Stimulated activated CD4-positive, alpha-beta T cell treated with anti-CD3 and anti-CD28 coated beads, TNF-alpha, amount 100 ng/mL, for 4 hours (primary cell): ENCODE measurements at places on chromosomes 4 and X.

- no peak for DNase-seq
These were observed 61.0 kb downstream of the CHRNA9 start for GRCh38 chr4:40395908-40396793.

- no peak for DNase-seq
These were observed 96.5 kb upstream of the KLF3 start for GRCh38 chr4:38567457-38567856.

DNA sequence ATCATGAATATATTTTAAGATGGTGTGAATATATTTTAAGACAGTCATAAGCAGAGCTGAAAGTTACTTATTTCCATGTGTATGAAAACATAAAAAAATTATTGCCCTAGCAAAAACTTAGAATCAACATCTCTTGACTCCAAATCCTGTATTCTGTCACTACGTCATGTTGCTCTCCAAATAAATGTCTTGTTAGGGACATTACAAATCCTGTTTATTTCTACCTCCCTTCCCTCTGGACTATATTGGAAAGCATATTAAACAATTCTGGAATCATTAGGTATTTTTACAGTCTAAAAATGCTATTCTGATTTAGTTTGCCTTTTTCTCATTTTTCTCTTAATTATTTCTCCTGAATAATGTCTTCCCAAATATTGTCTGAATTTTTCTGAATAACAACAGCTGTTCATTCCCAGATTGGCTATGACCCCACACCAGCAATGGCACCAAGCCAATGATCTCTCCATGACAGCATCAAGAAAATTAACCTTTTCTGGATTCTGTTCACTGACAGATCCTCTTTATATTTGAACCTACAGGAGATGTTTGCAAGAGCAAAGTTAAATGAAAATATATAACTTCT lies 523.1 kb downstream of the IQCM start:
- no peak for DNase-seq

DNA sequence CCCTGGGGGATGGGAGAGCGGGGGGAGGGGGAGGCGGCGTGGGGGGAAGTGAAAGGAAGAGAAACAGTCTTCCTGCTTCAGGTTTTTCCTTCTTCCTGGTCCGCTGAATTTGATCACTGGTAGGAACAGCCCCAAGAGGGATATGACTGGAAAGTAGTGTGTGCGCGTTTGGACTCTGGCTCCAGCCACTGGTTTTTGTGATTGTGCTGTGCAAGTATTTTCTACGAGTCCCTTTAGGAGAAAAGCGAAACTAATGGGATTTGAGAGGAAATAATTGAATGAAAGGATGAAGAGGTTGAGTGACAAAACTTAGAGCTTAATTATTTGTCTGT lies 836 bp downstream of the PRRG1 start:
- DNase-seq: no peak

GRCh38 chrX:70353514-70353913 lies 63.6 kb downstream of the KIF4A start:
- no peak for DNase-seq

GRCh38 chr4:48131736-48132135 lies 2.3 kb downstream of the TXK start:
- DNase-seq: no peak

DNA sequence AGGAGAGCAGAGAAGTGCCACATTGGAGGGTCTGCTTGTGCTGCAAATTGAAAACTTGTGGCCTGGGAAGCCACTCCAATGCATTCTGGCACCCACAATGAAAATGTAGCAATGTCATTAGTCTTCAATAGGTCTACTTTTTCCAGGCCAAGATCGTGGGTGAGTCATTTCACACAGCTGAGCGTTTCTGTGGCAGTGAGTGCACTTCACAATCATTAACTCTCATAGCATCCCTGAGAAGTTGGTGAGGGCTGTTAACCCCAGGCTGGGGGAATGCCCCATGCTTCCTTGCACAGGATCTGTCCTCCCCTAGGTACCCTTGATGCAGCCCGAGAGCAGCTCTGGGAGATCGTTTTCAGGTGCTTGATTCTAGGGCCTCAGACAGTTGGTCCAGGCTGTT lies 196.8 kb upstream of the ATP6AP2 start:
- no peak for DNase-seq

- DNase-seq: no peak
These were observed 64.8 kb downstream of the CBR4 start for GRCh38 chr4:168945291-168945690.

DNA sequence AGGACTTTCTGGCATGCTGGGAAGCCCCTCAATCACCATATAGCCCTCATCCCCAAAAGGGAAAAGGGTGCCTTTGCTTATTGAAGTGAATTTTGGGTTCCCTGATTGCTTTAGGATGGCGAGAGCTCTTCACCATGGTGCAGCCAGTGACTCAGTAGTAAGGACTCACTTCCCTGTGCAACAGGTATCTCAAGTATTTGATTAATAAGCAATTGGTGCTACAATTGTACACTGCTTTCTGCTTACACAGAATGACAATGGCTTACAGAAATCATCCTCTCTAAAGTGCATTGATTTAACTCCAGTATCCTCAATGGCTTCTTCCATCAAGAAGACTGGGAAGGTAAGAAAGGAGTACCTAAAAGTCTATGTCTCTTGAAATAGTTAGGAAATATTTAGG lies 143.7 kb upstream of the SMIM10 start:
- no peak for DNase-seq

- no peak for DNase-seq
These were observed 17.6 kb upstream of the CCNI start for GRCh38 chr4:77093401-77093800.

DNA sequence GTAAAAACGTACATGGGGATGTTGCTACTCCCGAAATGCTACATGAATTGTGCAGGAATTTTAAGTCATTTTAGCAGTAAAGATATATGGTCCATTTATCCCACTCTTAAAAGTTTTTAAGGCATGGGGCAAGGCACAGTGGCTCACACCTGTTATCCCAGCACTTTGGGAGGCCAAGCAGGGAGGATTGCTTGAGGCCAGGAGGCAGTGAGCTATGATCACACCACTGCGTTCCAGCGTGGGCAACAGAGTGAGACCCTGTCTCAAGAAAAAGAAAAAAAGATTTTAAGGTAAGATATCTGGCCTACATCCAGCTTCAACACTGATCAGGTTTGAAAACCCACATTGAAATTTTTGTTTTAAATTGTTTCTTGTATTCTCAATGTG lies 1.2 kb upstream of the SEC24D start:
- DNase-seq: no peak

DNA sequence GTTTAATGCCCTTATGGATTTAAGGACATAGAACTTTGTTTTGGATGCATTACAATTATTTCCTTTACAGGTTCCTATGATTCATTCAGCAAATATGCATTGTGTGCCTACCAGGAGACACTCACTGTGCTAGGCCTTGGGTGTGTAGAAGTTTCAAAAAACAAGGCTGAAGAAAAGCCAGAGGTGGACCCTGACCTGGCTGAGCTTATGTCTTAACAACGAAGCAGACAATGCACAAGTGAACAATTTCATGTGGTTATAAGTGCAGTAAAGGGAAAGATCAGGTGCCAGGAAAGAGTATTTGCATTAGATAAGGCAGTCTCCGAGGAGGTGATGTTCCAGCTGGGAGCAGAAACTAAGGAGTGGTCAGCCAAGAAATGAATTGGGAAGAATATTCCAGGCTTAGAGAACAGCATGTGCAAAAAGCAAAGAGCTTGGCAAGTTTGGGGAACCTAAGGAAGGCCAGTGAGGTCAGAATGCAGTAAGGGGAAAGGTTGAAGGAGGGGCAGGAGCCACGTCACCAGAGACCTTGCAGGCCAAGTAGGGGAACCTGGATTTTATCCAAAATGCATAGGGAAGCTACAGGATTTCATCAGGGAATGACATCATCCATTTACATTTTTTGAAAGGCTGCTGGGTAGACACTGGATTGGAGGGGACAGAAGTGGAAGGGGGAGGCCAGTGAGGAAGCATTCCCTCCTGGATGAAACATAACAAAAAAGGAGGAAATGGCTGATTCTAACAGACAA lies 193.6 kb downstream of the SOWAHB start:
- no peak for DNase-seq

DNA sequence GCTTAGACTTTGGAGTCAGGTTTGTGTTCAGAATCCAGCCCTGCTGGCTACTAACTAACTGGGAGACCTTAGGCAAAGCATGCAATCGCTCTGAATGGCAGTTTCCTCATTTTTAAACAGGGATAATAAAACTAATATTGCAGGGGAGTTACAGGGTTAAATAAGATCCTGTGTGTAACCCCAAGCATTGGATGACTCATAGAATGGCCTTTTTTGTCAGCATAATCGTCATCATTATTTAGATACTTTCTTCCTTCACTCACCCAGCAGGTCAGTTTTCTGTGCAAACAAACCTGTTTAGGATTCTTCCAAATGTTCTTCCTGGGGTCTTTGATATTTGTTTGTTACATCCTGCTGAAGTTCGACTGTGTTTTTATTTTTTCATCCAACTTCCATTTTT lies 208.2 kb downstream of the EVC2 start:
- no peak for DNase-seq

- DNase-seq: no peak
These were observed 30.4 kb downstream of the CCNQ start for GRCh38 chrX:153568451-153569011.

GRCh38 chr4:25513814-25514213 lies 136.8 kb downstream of the ANAPC4 start:
- DNase-seq: no peak

DNA sequence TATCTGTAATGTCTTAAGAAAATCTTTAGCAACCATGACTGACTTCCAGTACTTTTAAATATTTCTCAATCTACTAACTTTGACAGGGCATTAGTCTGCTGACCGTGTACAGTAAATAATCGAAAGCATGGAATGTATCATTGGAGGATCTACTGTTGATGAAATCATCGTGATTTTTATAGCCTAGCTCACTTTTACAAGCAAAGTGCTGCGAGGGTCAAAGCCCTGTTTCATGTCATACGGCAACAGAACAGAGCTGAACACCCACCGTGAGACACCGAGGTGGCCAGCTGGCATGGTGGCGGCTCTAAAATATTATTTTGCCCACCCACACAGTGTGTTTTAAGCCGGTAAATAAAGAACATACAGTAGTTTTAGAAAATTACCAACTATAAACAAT lies 679.3 kb downstream of the FAT4 start:
- no peak for DNase-seq

DNA sequence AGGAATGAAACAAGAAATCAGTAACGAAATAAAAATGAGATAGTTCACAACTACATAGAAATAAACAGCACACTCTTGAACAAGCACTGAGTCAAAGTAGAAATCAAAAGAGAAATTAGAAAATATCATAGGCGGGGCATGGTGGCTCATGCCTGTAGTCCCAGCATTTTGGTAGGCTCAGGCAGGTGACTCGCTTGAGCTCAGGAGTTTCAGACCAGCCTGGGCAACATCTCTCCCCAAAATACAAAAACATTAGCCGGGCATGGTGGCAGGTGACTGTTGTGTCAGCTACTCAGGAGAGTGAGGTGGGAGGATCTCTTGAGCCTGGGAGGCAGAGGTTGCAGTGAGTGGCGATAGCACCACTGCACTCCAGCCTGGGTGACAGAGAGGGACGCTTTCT lies 714.4 kb downstream of the GLUD2 start:
- no peak for DNase-seq

- no peak for DNase-seq
These were observed 26.7 kb downstream of the DYNLT3 start for GRCh38 chrX:37820646-37821045.

- no peak for DNase-seq
These were observed 92.1 kb downstream of the CEP135 start for GRCh38 chr4:56040842-56041241.

DNA sequence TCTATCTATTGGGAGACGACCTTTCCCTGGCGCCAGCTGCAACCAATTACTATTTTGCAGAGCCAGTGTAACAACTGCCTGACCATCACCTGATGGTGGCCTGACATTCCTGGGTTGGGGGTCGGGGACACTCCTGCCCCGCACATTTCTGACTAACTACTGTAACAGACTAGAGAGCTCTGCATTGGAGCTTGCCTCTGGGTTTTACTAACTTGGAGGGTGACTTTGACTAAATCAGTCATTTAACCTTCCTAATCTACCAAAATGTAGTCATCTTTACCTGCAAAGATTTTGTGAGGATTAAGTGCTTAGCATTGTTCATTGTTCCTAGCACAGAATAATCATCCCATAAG lies 37.5 kb upstream of the ABCG2 start:
- no peak for DNase-seq

GRCh38 chr4:84218031-84218430 lies 281.1 kb downstream of the NKX6-1 start:
- no peak for DNase-seq

DNA sequence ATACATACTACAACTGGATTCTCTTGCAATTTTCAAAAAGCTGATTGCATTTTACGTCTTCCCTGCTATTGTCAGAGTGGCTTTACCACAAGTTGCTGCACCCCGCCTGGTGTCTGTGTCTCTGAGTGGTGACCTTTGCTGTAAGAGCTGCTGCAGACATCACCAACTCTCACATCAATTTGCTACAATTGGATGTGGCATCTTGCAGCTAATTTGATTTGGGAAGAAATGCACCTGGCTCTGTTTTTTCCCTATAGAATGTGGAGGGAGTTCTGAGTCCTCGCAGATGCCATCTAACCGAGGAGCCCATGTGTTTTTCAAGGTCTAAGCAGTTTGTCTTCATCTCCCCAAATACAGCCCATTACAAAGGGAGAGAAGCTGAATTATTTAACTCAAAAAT lies 73.8 kb upstream of the PHOX2B start:
- DNase-seq: no peak

GRCh38 chr4:152953514-152953913 lies 17.4 kb downstream of the FHDC1 start:
- DNase-seq: no peak

DNA sequence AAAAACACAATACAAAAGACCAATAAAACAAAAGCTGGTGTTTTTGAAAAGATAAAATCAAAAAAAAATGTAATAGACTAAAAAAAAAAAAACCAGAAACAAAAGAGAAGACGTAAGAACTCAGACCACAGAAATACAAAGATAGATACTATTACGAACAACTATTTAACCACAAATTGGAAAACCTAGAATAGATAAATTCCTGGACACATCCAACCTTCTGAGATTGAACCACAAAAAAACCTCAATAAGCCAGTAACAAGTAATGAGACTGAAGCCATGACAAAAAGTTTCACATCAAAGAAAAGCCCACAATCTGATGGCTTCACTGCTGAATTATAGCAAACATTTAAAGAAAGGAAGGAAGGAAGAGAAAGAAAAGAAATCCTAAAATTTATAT lies 16.2 kb downstream of the RCHY1 start:
- DNase-seq: no peak

GRCh38 chr4:11428231-11428898 lies at the start of gene HS3ST1:
TSS of gene HS3ST1 (minus strand) at chr4:11428894. CDS start at chr4:11400005, 28,889 bp downstream.
- no peak for DNase-seq

DNA sequence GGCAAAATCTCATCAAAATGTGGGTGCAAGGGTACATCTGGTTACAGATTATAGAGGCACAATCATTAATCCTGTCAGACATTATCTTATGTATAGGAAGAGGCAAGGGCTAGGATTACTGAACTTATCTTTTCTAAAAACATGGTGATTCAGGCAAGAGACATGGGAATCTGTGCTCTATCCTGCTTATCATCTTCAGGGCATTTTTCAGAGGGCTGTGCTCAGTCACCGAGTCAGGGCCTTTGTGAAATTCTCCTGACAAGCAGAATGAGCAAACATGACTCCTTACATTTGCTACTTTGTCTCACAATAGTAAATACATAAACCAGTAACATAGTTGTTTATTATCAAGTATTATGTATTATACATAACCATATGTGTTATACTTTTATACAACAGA lies 84.2 kb upstream of the KCTD8 start:
- no peak for DNase-seq
